GM03348 (cell line): ENCODE measurements at places on chromosomes 6 and 20.

DNA sequence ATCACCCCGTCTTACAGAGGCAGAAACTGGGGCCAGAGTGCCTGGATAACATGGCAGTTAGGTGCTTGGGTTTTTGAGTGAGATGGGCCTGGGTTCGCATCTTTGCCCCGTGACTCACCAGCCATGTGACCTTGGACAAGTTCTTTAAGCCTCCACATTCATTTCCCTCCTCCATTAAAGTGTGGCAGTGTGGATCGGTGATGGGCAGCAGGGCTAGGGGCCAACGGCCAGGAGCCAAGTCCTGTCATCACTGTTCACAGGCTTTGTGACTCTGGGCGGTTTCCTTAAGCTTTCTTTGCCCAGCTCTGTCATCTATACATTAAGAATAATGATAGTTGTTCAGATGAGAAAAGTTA is 85.5 kb upstream of the PMEPA1 start:
- no peak for DNase-seq

- DNase-seq, result peak; percentile 58
These were observed at the start of gene PCSK2 for GRCh38 chr20:17226410-17227218. Gene PCSK2 (plus strand): TSS chr20:17227040. CDS start chr20:17227306, 266 bp downstream.

- no peak for DNase-seq
These were observed 188.8 kb downstream of the DLL1 start for GRCh38 chr6:170102038-170102437.

DNA sequence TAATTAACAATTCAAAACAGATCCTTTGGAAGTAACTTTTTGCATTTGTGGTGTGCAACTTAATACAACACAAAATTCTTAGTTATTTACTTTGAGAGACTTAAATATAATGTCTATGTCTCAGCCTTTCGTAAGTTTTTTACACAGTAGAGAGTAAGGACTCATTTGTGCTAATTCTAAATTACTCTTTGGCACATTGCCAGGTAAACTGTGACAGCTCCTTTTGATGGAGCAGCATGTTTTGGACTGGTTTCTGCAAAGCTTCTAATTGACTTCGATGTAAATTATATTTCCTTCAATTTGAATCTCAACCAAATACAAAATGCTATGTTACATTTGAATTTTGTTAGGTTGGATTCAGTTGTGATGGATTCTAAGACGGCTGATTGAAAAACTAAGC is 450.7 kb upstream of the OPRM1 start:
- no peak for DNase-seq
